ENCODE measurements at places on chromosomes 3 and 15.
A peak's percentile ranks its signal among the peaks of the same experiment; 100 is the strongest.

GRCh38 chr15:47194718-47195117 lies 522.6 kb upstream of the SEMA6D start:
- peak; percentile 20 for DNase-seq

DNA sequence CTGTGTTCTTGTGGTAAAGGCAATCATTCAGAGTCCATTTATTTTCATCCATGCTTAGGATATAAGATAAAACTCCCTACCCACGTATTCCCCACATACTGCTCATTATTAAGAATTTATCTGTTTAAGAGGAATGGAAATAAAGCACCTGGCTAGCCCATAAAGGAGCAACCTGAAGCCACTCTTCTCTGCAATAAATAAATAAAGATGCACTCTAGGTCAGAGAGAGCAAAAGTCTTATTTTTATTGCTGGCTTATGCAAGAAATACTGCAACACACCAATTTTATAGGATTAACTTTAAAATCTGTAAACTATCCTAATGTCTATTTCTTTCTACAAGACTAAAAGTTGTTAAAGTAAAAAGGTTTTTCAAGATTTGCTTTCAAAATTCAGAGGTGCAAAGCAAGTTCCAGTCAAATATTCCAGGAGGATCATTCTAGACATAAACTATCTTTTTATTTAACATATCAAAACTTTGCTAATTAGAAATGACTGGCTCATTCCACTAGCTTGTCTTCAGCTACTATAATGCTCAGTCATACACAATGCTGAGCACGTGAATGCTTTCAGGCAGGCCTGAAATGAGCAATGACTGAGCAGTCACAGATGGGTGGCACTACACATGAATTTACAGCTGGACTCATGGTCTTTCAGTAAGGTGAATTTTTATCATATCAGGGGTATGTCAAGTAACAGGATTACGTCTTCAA lies 7.1 kb downstream of the TJP1 start:
- DNase-seq = no peak

GRCh38 chr15:95194746-95195145 lies 963.4 kb downstream of the MCTP2 start:
- no peak for DNase-seq

DNA sequence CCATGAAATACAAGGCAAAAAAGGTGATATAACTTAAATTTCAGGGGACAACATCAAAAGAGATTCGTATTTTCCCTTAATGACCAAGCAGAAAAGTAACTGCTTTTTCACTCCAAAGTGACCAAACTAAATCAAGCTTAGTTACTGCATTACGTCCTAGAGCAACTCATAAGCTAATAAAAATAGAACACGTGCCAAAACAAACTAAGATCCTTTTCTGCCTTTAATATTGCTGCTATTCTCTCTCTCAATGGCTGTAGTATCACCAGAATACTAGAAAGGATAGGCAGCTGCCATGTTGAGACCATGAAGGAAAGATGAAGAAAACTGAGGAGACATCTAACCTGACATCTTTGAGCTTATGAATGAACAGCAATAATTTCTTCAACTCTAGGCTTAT lies 43.3 kb downstream of the UBXN7 start:
- DNase-seq = no peak

- DNase-seq = no peak
Measured at GRCh38 chr15:55279100-55279745, 10.4 kb downstream of the RAB27A start.

DNA sequence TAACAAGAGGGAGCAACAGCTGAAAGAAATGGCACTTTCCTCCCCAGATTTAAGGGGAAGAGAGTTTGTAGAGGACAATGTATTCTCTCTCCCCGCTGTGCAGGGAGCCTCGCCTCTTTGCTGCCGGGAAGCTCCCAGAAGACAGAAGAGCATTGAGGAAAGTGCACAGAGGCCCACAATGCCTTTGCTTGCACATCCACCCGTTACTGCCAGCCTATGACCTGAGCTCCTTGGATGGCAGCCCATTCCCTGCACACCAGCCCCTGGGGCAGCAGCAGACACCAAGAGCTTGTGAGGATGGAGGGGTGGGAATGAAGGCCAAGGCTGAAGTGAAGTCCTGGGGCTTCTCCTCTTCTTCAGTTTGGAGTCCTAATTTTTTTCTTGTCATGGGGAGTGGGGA lies 67.0 kb downstream of the CLDN11 start:
- no peak for DNase-seq

DNA sequence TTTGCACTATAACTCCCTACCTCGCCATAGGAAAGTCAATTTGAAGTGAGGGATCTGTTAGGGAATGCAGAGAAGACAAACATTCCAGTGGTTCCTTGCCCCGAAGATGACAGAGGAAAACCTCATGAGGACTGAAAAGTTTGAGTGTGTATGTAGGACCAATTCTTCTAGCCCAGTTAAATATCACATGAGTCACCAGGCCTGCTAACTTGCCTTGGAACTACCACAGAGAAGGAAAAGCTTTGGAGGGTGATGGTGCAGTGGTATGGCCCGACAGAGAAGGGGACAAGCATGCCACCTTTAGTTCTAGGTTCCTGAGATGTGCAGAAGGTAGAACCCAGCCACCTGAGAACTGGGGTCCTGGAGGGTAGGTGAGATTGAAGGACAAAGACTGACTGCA lies 2.6 kb upstream of the UPK1B start:
- DNase-seq = no peak

GRCh38 chr3:126620738-126621137 lies 34.2 kb downstream of the TXNRD3 start:
- DNase-seq = no peak

GRCh38 chr3:105959851-105960250 lies 91.0 kb upstream of the CBLB start:
- no peak for DNase-seq

DNA sequence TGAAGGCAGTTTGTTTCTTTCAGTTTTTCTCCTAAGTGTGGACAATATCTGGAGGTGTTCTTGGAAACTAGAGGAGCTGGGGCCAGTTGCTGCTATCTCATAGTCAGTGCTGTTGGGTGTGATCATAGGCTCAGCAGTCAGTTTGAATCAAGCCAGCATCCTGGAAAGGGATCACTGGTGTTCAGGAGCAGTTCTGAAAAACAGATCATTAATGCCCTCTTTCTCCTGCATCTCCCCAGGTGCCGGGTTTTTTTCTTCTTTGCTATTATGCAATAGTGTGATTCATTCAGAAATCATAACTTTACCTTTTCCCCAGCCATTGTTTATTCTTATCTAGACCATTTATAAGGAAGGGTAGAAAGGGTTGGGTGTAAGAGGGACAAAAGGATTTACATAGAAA lies 24.0 kb downstream of the LNP1 start:
- no peak for DNase-seq

- no peak for DNase-seq
Measured at GRCh38 chr3:194607592-194608389, 25.4 kb downstream of the TMEM44 start.

DNA sequence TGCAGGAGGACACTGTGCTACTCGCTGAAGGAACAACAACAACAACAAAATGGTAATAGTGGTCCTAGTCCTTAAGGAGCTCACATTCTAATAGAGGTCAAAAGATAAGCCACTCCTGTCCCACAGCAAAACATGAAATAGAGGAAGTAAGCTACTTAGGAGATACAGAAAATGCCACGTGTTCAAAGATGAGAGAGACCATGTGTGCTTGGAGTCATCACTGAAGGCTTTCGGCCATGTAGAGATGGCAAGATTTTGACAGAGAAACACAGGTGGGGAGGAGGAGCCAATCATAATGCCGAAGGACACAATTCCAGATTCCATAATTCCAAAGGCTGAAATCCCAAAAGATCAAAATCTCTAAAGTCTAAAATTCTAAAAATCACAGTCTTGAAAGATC lies 24.8 kb upstream of the RIOX2 start:
- DNase-seq = no peak

GRCh38 chr3:152836269-152836668 lies 1.3 kb downstream of the P2RY1 start:
- no peak for DNase-seq

GRCh38 chr3:11159421-11159904 lies 5.2 kb downstream of the HRH1 start:
- no peak for DNase-seq

DNA sequence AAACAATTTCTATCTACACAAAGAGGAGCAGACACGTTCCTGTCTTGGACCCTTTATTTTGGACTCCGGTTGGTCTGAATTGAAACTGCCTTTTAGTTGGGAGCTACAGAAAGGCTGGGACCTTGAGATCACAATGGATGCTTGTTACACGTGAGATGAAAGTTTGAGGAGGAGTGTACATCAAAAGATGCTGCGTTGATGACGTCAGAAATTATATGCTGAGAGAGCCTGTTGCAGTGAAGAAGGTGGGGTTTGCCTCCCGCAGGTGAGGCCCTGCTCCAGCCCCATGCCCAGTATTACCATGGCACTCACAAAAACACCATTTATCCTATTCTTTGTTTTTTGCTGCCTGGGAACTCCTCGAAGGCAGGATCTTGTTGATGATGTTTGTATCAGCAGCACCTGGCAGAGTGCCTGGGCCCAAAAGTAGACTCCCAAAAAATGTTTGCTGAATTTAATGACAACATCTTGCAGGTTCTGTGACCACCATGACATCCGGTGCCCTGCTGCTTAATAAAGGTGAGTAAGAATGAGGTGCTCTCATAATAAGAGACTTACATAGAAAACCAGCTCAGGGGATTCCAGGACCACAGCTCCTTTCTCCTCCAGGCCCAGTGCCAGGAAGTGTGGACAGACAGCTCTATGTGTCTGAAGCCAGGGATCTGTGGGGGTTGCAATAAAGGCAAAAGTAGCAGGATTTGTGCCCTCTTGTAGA lies 136.1 kb upstream of the UBE2E1 start:
- DNase-seq = no peak

- peak; percentile 80 for DNase-seq
Measured at GRCh38 chr3:127072971-127073783, 90.3 kb downstream of the PLXNA1 start.
